ENCODE measurements at places on chromosomes 3 and 15.

DNA sequence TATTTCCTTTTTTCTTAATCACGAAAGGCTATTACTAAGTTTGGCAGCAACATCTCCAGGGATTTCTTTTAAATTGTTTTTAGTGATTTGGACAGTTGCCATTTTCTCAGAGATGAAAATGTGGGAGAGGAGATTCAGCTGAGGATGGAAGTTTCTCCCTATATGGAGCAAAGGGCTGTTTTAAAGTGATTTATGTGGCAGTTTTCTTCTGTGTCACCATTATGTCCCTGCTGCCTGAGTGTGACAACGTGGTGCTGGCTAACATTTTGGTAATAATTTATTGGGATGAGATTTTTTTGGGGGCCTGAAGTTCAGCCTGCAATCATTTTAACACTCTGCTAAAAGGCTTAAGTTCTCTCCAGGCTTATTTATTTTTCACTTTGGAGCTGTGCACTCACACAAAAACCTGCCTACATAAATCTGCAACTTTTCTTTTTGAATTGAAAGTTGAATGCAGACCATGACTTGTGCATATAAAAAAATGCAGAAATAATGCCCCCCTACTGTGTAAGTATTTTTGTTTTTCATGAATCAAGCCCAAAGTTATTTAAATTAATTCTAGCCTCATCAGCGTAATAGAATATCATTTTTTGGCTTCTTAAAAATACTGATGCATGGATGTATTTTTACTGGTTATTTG, 210.9 kb downstream of the ZIC1 start:
- no peak for DNase-seq

DNA sequence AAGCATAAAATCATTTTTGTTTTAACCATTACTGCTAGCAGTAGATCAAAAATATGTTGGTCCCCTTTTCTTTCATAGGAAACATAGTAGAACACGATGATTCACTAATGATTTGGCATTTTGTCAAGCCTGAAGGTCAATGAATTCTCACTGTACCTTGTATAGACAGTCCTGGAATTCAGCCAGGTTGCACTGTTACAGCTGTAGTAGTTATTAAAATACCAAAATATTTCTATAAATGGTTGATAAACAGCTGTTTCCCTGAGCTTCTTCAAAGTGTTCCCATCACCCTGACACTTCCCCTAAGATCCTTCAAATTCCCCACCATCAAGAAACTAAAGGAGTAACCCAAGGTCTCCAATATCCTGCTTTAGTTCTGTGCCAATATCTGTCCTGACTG, 200.9 kb downstream of the ATP8B4 start:
- no peak for DNase-seq

DNA sequence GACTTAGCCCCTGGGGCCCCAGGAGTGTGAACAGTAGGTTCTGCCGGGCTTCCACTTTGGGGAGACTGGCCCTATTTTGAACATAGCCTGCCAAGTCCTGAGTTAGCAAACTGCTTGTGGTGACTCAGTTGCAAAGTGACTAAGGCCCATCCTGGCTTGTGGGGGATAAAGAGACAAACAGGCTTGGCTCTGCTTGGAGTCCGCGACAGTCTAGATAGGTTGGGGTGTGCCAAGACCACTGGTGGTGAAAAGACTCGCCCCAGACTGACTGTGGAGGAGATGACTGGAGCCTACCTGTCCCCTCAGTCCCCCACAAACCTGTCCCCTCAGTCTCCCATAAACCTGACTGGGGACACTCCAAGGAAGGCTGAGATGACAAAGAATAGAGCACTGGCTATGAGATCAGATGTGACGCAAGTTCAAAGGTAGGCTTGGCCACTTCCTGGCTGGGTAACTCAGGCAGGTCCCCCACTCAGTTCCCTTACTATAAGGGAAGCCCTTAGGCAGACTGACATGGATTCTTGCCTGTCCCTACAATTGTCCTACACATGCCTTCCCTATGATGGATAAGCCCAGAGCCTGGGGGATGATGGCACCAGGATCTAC, 4.3 kb downstream of the DNASE1L3 start:
- no peak for DNase-seq

DNA sequence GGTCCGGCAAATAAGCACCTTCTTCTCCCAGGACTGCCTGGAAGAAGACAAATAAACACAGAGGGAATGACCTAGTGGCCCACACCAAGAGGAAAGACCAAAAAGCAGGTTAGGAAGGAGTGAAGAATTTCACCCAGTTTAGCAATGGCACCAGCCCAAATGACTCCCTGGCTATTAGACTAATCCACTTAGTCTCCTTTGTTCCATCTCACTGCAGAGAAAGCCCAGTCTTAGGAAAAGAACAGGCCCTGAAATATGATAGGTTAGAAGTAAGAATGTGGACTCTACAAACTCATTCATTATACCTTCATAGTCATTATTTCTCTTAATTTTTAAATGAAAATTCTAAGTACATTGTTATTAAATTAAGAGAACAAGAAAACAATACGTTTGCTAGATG, 23.2 kb downstream of the SERPINI2 start:
- no peak for DNase-seq
